Bone marrow (tissue), 2 donors: ENCODE measurements at places on chromosomes 5 and 9.

- DNase-seq: peak; percentile 12
These were observed 18.0 kb upstream of the GABBR2 start for GRCh38 chr9:98726735-98727134.

- DNase-seq: no peak
These were observed 29.6 kb upstream of the SLC9A3 start for GRCh38 chr5:553874-554273.

DNA sequence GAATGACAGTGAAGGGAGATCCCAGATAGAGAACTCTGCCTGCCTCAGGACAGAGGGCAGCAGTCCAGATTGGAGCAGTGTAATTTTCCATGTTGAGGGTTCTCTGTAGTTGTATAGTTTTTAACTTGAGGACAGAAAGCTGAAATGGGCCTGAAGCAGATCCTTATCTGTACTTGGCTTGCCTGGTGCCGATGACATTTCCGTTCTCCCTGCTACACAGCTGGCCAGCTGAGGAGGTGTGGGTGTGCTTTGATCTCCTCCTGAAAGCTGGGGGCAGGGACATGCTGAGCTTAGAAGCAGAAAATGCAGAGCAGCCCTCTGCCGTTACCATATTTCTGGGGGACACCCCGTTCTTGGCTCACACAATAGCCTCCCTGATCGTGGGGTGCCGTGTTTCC lies 10.5 kb downstream of the GLRX start:
- no peak for DNase-seq

- DNase-seq: no peak
These were observed 93.2 kb upstream of the PHYKPL start for GRCh38 chr5:178325679-178326373.

- DNase-seq: no peak
These were observed 17.8 kb downstream of the SLC38A9 start for GRCh38 chr5:55694152-55694830.

DNA sequence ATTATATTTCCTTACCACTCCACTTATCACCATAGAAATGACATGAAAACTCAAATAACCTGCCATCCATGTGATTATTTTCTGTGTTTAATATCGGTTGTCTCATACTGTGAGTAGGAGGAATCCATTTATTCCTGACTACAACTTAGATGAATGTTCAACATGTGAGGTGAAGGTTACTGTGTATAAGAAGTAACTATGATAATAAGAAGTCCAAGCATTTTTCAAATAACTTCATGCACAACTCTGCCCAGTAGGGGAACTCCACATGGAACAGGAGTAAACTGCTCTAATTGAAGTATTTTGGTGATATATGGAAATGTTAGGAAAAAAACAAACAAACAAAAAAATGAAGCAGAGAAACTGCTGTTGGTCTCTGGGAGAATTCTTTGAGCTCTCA lies 447.5 kb upstream of the GRIN3A start:
- no peak for DNase-seq

- no peak for DNase-seq
These were observed 50.5 kb upstream of the RFX3 start for GRCh38 chr9:3576328-3576727.

DNA sequence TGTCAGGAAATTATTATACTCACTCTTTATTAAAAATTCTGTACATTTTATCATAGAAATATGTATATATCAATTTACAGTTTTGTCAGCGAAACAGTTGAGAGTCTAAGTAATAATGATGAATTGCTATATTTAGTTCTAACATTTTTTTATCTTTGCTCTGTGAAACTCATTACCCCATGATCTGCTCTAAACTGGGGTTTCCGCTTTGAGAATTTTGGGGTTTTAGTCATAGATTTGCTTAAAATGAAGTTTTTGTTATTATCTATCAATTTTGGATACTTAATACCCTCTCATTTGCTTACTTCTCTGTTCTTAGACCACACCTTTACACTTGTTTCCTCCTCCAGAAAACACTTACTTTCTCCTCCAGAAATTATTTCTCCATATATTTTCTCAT lies 333.8 kb upstream of the MPDZ start:
- DNase-seq: no peak

- DNase-seq: no peak
These were observed 68.0 kb upstream of the CTNNA1 start for GRCh38 chr5:138685193-138685745.

DNA sequence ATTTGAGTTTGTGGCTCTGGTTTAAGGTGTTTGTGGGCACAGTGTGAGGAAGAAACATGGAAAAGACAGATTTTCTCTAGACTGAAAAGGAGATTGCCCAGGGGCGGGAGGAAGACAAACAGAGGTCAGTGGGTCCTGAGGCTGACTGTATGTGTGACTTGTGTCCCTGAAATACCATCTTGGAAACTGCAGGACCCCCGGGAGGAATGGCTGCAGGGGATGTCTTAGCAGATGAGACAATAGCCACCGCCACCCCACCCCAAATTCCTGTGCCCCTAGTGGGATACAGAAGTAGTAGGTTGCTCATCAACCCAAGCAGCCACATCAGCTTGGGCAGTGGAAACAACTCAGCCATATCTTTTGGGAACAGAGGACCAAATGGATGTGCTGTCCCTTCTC lies 1.7 kb upstream of the PSAT1 start:
- no peak for DNase-seq

- no peak for DNase-seq
These were observed 481.4 kb upstream of the DAB2 start for GRCh38 chr5:39906146-39906545.

- DNase-seq: no peak
These were observed 149.7 kb downstream of the GCNT1 start for GRCh38 chr9:76608575-76609273.

- DNase-seq: no peak
These were observed 169.1 kb upstream of the DMAC1 start for GRCh38 chr9:7968687-7969086.

DNA sequence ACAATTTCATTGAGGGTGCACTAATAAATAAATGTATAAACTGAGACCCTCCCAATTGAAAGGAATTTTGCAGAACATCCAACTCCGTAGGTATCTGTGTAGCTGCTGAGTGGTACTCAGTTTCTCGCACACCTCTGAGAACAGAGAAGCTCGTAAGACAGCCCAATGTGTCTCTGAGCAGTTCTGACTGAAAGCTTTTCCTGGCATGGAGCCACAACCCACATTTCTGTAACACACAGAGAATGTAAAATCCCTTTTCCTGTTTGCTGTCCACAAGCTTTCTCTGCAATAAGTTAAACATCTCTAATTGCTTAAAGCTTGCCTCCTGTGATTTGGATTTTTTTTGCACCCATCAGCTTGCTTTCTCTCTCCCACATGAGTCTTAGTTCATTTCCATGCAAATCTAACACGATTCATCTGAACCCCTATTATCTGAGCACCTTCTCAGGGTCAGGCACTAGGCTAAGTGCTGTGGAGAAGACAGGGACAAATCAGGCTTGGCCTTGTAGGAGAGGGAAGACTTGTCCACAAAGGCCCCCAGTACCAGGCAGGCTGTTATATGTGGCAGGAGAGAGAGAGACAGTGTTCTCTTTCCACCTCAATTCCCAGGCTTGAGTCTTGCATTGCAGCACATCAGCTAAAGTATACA lies 44.2 kb upstream of the COL15A1 start:
- DNase-seq: no peak

DNA sequence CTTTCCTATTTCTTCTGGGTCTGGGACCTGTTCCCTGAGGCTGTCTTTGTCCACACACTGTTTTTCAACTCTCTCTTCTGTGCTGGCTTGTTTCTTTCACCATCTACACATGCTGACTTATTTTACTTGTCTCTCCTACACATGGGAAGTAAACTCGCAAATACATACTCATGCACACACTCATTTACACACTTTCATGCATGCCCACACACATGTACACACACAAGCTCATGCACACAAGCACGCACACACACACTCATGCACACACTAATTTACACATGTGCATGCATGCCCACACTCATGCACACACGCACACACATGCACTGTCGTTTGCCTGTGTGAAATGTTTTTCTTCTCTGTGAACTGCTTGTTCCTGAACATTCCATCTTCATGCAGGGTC lies 169.0 kb downstream of the IRX2 start:
- no peak for DNase-seq
